Activated CD4-positive, alpha-beta T cell treated with anti-CD3 and anti-CD28 coated beads for 36 hours (primary cell): ENCODE measurements at places on chromosomes 1 and 21.

DNA sequence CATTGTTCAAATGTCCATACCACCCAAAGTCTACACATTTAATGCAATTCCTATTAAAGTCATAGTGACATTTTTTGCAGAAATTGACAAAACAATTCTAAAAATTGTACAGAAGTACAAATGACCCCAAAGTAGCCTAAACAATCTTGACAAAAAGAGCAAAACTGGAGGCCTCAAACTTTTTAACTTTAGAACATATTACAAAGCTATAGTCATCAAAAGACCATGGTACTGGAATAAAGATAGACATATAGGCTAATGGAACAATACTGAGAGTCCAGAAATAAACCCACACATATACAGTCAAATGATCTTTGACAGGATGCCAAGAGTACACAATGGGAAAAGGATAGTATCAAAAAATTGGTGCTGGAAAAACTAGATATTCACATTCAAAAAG, 213.2 kb upstream of the SAMSN1 start:
- H3K27ac ChIP-seq, result no peak overlapping the region

GRCh38 chr1:54122992-54123391, 29.8 kb downstream of the CDCP2 start:
- no peak for DNase-seq
- H3K36me3 ChIP-seq, result no peaks in the 10 kb centered on the region
- H3K4me1 ChIP-seq, result peaks cover 4% of the 10 kb centered on the region
- H3K27ac ChIP-seq, result no peak overlapping the region
- H3K27me3 ChIP-seq, result no peaks in the 10 kb centered on the region

DNA sequence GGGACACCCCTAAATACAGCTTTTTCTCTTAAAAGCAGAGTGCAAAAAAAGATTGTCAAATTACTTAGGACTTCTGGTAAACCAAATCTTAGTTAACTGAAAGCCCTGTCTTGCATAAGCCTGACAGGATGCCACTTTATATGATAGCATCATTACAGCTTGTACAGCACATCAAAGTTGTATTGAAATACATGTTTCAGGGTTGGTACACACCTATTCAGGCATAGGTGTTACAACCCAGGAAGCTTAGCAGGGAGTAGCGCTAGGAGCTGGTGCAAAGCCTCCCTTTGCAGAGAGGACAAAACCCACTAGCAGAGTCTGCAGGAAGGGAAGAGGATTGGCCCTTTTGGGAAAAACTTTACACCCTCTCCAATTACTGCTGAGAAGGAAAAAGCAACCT, 258.9 kb upstream of the SGIP1 start:
- peaks cover 89% of the 10 kb centered on the region for H3K4me1 ChIP-seq
- H3K27me3 ChIP-seq, result no peaks in the 10 kb centered on the region
- H3K4me3 ChIP-seq, result no peak overlapping the region
- H3K27ac ChIP-seq, result peak overlapping the region; percentile 78

GRCh38 chr1:206578068-206578977, 33.9 kb downstream of the EIF2D start:
- H3K36me3 ChIP-seq, result peaks cover 80% of the 10 kb centered on the region
- H3K27me3 ChIP-seq, result no peaks in the 10 kb centered on the region
- peak overlapping the region; percentile 99 for H3K27ac ChIP-seq
- peaks cover 100% of the 10 kb centered on the region for H3K4me1 ChIP-seq
- H3K4me3 ChIP-seq, result peak overlapping the region; percentile 72

DNA sequence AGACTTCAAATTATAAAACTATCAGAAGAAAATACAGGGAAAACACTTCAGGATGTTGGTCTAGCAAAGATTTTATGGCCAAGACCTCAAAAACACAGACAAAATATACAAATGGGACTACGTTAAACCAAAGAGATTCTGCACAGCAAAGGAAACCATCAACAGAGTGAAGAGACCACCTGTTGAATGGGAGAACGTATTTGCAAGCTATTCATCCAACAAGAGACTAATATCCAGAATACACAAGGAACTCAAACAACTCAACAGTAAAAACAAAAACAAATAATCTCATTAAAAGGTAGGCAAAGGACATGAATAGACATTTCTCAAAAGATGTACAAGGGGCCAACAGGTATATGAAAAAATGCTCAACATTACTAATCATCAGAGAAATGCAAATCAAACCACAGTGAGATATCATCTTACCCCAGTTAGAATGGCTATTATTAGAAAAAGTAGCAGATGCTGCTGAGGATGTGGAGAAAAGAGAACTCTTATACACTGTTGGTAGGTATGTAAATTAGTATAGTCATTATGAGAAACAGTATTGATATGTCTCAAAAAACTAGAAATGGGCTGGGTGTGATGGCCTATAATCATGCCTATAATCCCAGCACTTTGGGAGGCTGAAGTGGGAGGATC, 112.6 kb downstream of the LRIG2 start:
- H3K27ac ChIP-seq, result no peak overlapping the region
- peaks cover 21% of the 10 kb centered on the region for H3K27me3 ChIP-seq
- no peak overlapping the region for H3K4me3 ChIP-seq
- DNase-seq, result no peak

DNA sequence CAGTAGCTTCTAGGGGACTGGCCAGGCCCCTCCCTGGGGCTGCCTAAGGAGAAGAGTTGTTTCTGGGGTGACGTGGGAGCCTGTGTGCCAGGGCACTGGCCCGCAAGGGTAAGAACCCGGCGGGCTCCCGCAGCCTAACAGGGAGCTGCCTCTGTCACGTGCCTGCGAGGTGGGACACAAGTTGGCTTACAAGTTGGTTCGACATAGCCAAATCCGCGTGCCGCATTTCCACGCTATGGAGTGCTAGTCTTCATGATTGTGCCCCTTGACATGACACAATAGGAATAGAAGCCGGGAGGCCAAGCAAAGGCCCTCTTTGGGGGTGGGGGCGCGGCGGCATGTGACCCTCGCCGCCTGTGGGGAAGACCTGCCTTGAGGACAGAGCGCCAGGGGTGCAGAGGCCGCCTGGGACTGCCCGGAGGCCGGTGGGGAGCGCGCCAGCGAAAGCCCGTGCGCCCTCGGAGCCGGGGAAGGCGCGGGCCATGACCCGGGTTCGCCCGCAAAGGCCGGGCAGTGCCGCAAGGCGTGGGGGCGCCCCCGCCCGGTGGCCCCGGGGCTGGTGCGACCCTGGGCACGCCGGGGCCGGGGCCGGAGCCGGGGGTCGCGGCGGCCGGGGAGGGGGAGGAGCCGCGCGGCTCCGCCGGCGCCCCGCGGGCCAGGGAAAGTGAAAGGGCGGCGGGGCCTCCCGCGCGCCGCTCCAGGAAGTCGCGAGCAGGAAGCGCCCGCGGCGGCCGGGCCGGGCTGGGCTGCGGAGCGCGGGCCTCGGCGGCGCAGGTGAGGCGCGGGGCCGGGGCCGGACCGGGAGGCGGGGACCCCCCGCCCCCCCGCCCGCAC, at the start of gene SLC37A1:
Gene SLC37A1, plus strand, starts transcription at position 702 of the 834 bp plus-strand sequence. CDS start 4,603 bp downstream, outside the sequence.
- peak within 1 kb of the TSS; percentile 82 for H3K27ac ChIP-seq
- H3K4me1 ChIP-seq, result peaks cover 13% of the 10 kb centered on the region
- H3K4me3 ChIP-seq, result peak within 1 kb of the TSS; percentile 81
- DNase-seq, result peak; percentile 66

- no peak overlapping the region for H3K27ac ChIP-seq
- no peak overlapping the region for H3K4me3 ChIP-seq
- H3K36me3 ChIP-seq, result no peaks in the 10 kb centered on the region
- H3K4me1 ChIP-seq, result no peaks in the 10 kb centered on the region
- no peak for DNase-seq
- peaks cover 20% of the 10 kb centered on the region for H3K27me3 ChIP-seq
Measured at GRCh38 chr1:218250492-218250891, 34.6 kb upstream of the RRP15 start.

DNA sequence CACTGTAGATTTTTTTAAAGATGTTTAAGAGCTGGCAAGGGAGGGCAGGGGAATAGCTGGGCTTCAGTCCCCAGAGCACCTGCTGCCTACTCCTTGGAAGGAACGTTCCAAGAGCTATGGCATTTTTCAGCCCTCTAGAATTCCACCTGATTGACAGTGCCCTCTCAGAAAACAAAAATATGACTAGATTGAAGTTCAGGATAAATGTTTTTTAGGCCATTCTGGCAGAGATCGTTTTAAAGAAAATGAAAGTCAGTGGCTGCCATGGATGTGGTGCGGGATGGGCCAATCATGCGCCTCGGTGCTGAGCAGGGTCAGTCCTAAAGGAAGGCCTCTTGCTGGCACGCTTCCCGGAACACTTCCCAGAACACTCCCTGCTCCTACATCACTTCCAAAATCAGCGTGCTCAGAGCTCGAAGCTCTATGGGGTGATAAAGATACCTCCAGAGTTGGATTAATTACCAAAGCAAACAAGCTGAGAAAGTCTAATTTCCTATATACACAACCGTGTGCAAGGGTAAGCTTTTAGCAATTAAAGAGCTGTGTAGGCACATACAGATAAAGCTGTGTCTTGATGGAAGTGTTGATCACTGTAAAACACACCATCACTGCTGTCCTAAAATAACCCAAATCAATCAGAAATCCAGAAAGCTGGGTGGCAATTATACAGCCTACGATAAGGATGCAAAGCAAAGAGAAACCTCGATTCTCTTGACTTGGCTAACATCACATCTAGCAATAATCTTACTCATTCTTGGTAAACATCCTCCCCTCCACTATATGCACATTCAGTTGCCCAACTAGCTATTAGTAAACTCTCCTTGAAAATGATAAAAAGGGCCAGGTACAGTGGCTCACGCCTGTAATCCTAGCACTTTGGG, 34.6 kb downstream of the TGFBR3 start:
- DNase-seq, result no peak
- peaks cover 2% of the 10 kb centered on the region for H3K4me1 ChIP-seq
- H3K36me3 ChIP-seq, result peaks cover 3% of the 10 kb centered on the region
- no peak overlapping the region for H3K4me3 ChIP-seq
- no peak overlapping the region for H3K27ac ChIP-seq

DNA sequence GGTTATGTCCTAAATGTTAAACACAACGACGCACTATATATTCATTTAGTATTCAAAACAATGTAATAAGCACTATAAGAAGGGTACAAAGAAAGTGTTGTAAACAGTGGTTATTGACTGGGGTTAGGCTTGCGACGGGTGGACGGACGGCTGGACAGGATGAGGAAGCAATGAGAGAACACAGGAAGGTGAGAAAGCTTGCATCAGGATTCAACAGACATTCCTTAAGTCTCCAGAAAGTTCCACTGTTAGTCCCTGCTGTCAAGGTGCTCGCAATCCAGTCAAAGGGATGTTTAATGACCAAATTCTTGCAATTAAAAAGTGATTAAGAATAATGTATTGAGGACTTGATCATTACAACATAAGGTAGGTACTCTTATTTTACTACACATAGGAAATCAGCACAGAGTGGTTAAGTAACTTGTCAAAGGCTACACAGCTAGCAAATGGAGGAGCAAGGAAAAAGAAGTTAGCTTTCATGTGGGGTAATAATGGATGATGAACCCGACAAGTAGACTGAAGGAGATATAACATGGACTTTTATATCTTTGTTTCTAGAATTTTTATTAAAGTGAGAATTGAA, 994 bp upstream of the ACBD6 start:
- DNase-seq, result no peak
- peak overlapping the region; percentile 96 for H3K4me3 ChIP-seq
- H3K27me3 ChIP-seq, result no peaks in the 10 kb centered on the region
- H3K27ac ChIP-seq, result peak overlapping the region; percentile 97

DNA sequence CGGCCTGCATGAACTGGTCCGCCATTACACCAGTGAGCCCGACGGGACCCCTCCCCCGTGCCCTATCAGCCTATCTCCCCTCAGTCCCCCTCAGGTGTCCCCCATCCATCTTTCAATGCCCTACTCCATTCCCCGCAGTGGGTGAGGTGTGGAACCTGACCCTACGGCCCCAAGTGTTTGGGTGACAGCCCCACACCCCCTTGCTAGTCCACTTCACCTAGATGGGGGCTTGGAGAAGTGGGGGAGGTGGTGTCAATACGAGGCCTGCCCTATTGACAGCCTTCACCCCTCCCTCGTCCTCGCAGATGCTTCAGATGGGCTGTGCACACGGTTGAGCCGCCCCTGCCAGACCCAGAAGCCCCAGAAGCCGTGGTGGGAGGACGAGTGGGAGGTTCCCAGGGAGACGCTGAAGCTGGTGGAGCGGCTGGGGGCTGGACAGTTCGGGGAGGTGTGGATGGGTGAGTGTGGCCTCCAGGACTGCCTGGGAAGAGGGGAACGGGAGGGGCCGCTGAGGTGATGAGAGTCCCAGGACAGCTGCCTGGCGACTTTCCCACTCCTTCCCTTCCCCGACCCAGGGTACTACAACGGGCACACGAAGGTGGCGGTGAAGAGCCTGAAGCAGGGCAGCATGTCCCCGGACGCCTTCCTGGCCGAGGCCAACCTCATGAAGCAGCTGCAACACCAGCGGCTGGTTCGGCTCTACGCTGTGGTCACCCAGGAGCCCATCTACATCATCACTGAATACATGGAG, 15.7 kb upstream of the HDAC1 start:
- H3K4me3 ChIP-seq, result no peak overlapping the region
- no peak for DNase-seq
- H3K27me3 ChIP-seq, result no peaks in the 10 kb centered on the region
- H3K27ac ChIP-seq, result no peak overlapping the region
- peaks cover 46% of the 10 kb centered on the region for H3K4me1 ChIP-seq

DNA sequence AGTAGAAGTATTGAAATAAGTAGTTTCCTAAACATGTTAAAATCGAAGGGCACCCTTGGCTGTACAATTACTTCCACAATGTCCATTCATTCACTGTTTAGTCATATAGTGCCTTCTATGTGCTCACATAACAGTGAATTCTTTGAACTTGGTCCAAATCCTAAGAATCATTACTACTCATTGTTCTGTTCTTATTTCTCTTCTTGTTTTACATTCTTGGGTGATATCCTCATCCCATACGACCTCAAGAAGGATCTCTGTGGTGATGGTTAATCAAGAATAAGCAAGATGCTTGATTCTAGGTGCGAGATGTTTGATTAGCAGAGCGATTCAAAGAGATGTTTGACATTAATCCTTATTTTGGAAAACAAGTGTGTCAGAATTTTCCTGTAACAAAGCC, 667.4 kb upstream of the ZP4 start:
- no peaks in the 10 kb centered on the region for H3K4me1 ChIP-seq
- DNase-seq, result no peak
- H3K36me3 ChIP-seq, result no peaks in the 10 kb centered on the region
- H3K27me3 ChIP-seq, result no peaks in the 10 kb centered on the region
- no peak overlapping the region for H3K27ac ChIP-seq
- H3K4me3 ChIP-seq, result no peak overlapping the region

GRCh38 chr21:35465741-35466140, 416.6 kb upstream of the RUNX1 start:
- DNase-seq, result no peak
- no peak overlapping the region for H3K4me3 ChIP-seq
- H3K4me1 ChIP-seq, result no peaks in the 10 kb centered on the region
- no peaks in the 10 kb centered on the region for H3K27me3 ChIP-seq

- H3K27me3 ChIP-seq, result peaks cover 15% of the 10 kb centered on the region
- no peak overlapping the region for H3K27ac ChIP-seq
- H3K36me3 ChIP-seq, result no peaks in the 10 kb centered on the region
- H3K4me1 ChIP-seq, result no peaks in the 10 kb centered on the region
Measured at GRCh38 chr1:226318471-226318870, 9.5 kb upstream of the LIN9 start.

DNA sequence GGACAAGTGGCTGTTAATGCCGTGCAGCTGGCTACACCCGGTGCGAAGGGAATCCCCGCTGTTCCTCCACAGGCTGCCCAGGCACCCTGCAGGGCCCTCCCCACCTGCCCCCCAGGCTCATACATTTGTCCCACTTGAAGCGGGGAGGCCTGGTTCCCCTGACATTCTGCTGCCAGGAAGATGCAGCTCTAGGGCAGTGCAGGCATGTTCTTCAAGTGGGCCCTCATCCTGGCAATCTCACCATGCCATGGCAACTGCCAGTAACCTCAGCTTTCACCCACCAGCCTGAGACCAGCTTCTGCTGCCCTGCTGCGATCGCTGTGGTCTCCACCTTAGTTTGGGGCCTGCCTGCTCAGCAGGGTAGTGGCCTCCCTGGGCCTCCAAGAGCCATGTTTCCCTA, 151.9 kb upstream of the COL6A1 start:
- H3K4me1 ChIP-seq, result peaks cover 18% of the 10 kb centered on the region
- DNase-seq, result no peak
- peaks cover 4% of the 10 kb centered on the region for H3K36me3 ChIP-seq
- H3K4me3 ChIP-seq, result no peak overlapping the region
- no peak overlapping the region for H3K27ac ChIP-seq
